ENCODE measurements at places on chromosomes 7 and 10.
A peak's percentile ranks its signal among the peaks of the same experiment; 100 is the strongest.

DNA sequence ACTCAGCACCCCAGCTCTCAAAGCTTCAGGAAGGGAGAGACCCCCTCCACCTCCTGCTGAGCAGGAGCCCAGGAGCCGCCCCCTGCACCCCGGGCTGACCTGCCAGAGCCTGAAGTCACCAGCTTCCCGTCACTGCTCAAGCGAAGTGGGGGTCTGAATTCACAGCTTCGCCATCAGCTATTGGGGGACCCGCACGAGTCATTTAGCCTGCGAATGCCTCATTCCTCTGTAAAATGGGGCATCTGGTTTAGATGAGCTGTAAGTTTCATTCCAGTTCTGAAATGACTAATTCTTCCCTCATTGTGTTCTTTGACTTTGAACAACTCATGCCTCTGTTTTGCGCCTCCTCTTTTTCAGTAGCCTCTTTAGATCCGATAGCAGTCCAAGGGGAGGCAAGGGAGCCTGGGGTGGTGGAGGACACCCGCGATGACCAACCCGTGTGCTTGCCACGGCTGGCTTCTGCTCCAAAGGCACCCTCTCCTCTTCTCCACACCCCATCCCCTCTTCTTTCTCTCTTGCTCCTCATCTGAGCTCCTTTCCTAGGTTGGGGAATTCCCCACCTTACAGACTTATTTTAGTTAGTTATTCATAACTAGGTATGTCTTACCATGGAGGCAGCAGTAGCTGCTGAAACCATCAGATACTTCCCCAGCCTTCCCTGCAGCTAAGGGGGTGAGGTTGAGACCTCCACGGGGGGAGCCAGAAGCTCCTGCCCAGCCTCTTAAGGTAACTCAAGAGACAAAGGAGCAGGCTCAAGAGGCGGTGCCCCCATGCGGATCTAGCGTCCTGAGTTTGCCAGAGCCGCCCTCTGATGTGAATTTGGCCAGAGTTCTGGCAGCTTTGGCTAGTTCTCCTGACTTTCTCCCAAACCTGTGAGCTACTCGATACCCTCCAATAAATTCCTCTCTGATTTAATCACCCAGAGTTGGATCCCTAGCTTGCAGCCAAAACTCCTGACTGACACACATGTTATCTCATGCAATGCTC is 47.7 kb downstream of the RBM17 start:
- no peak for DNase-seq

GRCh38 chr10:50528206-50528605 is 95.5 kb downstream of the SGMS1 start:
- DNase-seq = no peak

- no peak for DNase-seq
These were observed 73.8 kb downstream of the CUL1 start for GRCh38 chr7:148772297-148773089.

- DNase-seq = no peak
These were observed 247.9 kb upstream of the PTN start for GRCh38 chr7:137591421-137591837.

DNA sequence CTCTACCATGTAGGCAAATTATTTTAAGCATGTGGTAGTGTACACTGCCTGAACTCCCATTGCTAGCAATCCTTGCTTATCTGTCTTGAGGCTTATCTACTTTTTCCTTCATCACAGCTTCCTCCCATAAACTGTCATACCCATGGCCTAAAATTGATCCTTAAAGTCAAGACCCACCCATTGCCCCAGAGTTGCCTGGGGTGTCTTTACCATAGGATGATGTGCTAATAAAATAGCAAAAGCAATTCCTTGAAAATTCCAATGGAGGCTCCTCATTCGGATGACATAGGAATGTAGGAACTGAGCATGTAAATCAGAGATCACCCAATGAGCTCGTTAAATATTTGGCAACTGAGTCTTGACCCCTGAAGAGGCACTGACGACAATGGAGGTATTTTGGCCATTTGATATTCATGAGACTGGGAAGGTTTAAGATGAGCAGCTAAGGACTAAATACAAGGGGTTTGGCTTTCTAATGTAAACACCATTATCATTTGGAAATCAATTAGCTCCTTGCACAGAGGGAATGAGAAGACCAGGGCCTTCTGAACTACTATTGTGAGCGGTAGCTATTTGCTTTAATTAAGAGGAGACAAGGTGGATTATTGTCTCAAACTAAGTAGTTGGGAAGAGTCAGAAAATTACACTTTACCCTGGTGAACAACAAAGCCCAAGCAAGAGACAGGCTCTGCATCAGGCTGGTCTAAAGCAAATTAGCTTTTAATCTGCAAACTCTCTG is 234.9 kb downstream of the GATA3 start:
- DNase-seq = no peak

GRCh38 chr10:18446205-18446604 is 205.2 kb downstream of the NSUN6 start:
- no peak for DNase-seq

DNA sequence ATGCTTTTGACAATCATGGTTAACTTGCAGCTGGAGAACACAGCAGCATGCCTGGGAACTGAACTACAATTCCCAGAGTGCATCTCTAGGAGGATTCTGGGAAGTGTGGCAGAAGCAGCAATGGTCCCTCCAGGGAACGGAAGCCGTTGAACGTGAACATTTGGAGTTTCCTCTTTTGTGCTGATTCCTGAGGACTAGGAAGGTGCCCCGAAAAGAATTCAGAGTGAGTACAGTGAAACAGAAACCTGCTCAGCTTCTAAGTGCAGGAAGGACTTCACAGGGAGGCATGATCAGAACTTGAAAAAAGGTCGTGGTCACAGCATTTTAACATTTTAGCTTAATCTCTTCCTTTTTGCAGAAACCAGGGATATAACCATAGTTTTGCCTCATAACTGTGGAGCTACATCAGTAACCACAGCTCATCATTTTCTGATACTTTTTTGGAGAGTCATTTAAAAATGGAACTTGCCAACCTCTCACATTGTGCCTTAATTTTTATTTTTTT is at the start of gene NUDT13:
Gene NUDT13 (plus strand): TSS at position 111 of the 505 bp plus-strand sequence. CDS start 3,911 bp downstream, outside the sequence.
- peak; percentile 40 for DNase-seq

- DNase-seq = no peak
These were observed 4.1 kb upstream of the GAD2 start for GRCh38 chr10:26212511-26212910.

- no peak for DNase-seq
These were observed 23.2 kb downstream of the ELN start for GRCh38 chr7:74051193-74051592.

DNA sequence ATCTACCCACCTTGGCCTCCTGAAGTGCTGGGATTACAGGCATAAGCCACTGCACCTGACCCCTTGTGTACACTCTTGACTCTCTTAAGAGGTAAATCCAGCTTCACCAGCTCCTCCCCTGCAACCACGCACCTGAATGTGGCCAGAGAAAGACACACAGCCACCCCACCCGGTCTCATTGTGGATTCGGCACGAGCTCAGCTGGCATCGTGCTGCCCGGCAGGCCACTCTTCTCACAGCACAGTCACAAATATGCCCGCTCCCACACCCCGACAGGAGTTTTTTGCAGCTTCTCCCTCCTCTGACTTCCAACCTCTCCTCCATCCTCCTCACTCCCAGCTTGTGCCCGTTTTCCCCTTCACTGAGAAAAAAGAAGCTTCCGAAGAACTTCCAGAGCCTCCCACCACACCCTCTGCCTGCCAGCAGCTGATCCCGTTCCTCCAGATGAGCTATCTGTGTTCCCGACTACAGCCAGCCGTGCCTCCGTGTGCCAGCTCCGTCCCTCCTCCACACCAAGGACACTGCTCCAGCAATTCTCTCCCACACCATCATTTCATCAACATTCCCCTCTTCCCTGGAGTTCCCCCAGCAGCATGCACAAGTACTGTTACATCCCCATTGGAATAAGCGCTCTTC is 8.0 kb upstream of the SMARCD3 start:
- no peak for DNase-seq

DNA sequence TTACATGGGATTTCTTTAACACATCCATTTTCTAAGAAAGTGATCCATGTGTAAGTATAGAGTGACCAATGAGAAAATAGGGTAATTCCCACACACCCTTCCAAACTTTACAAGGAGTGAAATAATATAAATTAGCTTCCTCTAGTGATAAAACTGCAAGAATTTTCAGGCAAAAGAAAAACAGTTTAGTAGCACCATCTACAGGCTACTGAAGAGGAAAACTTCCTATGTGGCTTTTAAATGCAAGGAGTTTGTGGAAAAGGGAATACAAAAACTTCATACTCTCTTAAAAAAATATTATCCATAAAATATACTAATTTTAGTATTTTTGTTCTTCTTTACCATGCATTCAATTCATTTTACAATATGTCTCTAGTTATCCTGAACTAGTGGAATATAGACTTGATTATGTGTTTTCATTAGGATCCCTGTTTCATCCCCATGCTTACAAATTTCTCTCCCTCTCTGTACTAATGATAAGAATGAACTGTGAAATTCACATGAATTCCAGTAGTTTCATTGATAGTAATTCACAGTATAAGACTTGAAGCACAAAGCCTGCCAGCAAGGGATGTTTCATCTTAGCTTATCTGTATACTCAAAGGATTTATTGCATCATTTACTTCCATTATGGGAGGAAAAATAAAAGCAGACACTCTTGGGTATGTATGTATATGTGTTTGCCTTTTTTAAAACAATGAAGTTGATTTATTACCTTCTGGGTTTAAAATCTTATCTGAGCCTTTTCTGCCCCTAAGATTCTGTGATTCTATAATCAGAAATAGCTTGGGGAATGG is 442.9 kb downstream of the AUTS2 start:
- DNase-seq = peak; percentile 7

GRCh38 chr7:15920953-15921352 is 234.5 kb upstream of the MEOX2 start:
- no peak for DNase-seq

DNA sequence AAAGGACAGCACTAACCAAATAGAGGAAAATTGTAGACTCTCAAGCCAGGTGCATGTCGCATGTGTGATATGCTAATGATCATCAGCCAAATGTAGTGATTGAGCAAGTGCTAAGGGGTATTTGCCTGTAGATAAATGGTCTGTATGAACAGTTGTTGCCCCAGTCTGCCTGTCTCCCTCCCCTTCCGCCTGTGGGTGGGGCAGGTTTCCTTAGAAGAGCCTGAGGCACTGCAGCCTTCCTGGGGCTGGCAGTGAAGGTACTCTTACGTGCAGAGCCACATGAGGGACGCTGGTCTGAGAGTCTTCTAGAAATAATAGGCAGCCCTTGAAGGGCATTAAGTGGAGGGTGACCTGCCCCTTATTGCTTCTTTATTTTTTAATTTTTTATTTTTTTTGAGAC is 152.1 kb downstream of the SNX10 start:
- no peak for DNase-seq

GRCh38 chr10:102753718-102754117 is 10.0 kb downstream of the WBP1L start:
- no peak for DNase-seq

DNA sequence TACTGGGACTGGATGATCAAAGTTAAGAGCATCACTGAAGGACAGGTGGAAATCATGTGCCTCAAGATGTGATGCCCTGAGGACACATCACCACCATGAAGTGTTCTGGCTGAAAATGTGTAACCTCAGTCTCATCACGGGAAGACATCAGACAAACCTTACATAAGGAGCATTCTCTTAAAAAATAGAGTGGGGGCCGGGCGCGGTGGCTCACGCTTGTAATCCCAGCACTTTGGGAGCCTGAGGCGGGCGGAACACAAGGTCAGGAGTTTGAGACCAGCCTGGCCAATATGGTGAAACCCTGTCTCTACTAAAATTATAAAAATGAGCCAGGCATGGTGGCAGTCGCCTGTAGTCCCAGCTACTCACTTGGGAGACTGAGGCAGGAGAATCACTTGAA is 65.6 kb downstream of the LOXL4 start:
- DNase-seq = no peak

GRCh38 chr10:4885162-4885561 is 59.2 kb downstream of the AKR1E2 start:
- DNase-seq = no peak

DNA sequence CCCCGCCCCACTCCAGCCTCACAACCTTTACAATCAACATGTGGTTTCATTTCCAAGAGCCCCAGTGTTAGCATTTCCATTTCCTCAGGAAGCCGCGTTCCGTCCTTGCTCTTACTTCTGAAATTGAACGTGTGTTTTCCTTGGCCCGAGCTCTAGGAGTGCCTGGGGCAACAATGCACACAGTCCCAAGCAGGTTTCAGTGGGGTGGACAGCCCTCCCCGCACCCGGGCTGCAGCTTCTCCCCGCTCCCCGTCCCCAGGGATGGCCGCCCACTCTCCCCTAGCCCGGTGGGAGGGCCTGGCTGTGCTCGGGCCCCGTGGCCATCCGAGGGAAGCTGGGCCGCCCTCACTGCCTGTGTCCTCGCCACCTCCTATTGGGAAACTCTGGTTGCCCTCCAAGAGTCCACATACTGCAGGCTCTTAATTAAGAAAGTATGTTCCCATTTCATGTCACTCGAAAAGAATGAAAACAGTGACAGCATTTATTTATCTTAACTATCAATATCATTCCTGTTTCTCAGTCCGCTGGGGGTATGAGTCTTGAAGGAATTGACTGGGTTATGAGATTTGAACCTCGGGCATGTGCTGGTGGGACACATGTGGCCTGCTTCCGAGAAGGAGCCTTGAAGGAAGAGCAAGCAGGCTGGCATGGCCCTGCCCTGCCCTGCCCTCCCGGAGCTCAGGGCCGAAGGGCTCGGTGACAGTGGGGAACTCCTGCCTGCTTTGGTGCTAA is 163.8 kb downstream of the GRK5 start:
- DNase-seq = no peak

GRCh38 chr7:134657526-134657925 is 10.9 kb downstream of the BPGM start:
- DNase-seq = no peak

DNA sequence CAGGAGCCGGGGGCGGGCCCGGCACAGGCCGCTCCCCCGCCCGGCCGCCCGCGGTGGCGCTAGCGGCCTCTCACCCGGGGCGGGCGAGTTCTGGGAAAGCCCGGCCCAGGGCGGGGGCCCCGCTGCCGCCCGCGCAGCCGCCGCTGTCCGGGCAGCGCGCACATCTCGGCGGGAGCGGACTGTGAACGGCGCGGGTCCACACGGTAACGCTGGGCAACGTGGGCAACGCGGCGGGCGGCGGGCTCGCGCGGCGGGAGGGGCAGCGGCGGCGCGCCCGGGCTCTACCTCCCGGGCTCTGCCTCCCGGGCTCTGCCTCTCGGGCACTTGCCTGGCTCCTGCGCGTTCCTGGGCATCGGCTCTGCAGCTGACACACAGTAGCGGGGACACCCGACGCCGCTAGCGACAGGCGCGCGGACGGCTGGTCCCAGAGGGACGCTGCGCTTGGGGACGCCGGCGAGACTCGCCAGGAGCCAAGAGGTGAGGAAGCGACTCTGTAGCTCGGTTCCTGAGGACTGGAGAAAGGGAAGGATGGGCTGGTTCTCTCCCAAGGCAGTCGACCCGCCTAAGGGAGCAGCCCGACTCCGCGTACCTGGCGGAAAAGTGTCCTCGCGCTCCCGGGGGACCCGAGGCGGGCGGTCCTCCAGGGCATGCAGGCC is at the start of gene PLCE1:
Gene PLCE1 (plus strand): TSS at position 150 of the 656 bp plus-strand sequence. CDS start 37,116 bp downstream, outside the sequence.
- peak; percentile 56 for DNase-seq

DNA sequence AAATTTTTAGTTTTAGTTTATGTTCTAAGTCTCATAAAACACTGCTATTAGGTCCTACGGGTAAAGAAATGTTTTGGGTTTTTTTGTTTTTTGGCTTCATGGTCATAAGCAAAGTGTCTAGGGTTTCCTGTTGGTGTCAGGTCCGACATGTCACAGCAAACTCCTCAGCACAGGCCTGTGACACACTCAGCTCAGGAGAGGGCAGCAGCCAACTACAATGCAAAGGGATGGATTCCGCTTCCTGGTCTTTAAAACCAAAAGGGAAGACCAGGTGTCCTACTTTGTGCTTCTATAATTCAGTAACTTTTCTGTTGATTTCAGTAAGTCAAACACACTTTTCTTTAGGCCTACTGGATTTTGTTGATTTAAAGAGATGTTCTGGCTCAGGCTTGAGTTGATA is 83.8 kb upstream of the MACROH2A2 start:
- DNase-seq = no peak

GRCh38 chr7:151144387-151144786 is 23.1 kb downstream of the GBX1 start:
- no peak for DNase-seq
